Fibroblast of upper back skin (primary cell): ENCODE measurements at places on chromosomes 4 and X.

DNA sequence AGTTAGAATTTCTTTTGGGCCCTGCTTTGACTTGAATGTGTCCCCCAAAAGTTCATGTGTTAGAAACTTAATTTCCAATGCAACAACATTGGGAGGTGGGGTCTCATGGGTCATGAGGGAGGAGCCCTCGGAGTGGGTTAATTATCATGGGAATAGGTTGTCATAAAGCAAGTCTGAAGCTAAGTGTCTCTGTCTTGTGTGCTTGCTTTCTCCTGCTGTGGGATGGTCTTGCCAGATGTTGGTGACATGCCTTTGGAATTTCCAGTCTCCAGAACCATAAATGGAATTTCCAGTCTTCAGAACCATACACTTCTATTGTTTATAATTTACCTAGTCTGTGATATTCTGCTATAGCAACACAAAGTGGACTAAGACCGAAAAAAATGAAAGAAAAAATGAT lies 71.6 kb downstream of the RASL11B start:
- no peak for DNase-seq

- DNase-seq: no peak
Observed at GRCh38 chrX:118047446-118048186, 69.0 kb downstream of the KLHL13 start.

GRCh38 chr4:149370785-149371420 lies 444.7 kb downstream of the IQCM start:
- DNase-seq: peak; percentile 63

GRCh38 chr4:128924951-128925350 lies 115.5 kb downstream of the JADE1 start:
- DNase-seq: peak; percentile 4

DNA sequence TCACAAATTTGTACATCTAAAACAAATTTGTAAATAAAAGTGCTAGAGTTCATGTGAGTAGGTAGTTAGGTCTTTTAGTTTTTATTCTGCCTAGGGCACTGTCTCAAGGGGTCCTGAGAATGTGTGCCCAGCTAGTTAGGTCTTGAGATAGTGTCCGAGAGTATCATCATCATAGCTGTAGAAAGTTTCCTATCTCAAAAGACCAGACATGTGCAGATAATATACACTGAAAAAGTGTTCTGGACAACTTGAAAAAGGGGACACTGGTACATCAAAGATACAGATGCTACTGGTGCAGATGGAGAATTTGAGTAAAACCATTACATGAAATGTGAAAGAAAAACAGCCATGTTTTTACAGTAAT lies 1.8 kb upstream of the ZCCHC4 start:
- DNase-seq: no peak

- DNase-seq: no peak
Observed at GRCh38 chr4:114729068-114729738, 130.6 kb downstream of the UGT8 start.

DNA sequence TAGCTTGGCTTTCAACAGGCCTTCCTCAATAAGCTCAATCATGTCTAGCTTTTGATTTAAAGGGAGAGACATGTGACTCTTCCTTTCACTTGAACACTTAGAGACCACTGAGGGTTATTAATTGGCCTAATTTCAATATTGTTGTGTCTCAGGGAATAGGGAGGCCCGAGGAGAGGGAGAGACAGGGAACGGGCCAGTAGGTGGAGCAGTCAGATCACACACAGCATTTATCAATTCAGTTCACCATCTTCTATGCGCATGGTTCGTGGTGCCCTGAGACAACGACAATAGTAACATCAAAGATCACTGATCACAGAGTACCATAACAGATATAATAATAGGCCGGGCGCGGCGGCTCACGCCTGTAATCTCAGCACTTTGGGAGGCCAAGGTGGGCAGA lies 17.8 kb downstream of the ZNF81 start:
- DNase-seq: peak; percentile 22

- peak; percentile 75 for DNase-seq
Observed at GRCh38 chr4:73662709-73663546, 42.7 kb upstream of the RASSF6 start.

GRCh38 chrX:10797466-10797865 lies 177.1 kb upstream of the MID1 start:
- DNase-seq: no peak

DNA sequence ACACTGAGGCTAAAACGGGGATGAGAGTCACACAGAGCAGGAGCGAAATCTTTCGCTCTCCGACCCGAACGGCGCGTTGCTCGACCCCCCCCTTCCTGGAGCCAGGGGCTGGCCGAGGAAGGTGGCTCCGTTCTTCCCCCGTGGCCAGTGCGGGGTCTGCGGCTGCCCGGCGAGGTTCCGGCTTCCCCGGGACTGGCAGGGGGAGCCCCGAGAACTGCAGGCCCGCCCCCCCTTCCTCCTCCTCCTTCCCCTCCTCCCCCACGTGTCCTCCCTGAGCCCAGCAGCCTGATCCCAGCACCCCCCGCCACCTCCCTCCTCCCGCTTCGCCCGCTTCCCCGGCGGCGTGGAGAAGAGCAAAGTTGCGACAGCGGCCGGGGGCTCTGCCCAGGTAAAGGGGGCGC lies 2.4 kb upstream of the BCORL1 start:
- DNase-seq: no peak

DNA sequence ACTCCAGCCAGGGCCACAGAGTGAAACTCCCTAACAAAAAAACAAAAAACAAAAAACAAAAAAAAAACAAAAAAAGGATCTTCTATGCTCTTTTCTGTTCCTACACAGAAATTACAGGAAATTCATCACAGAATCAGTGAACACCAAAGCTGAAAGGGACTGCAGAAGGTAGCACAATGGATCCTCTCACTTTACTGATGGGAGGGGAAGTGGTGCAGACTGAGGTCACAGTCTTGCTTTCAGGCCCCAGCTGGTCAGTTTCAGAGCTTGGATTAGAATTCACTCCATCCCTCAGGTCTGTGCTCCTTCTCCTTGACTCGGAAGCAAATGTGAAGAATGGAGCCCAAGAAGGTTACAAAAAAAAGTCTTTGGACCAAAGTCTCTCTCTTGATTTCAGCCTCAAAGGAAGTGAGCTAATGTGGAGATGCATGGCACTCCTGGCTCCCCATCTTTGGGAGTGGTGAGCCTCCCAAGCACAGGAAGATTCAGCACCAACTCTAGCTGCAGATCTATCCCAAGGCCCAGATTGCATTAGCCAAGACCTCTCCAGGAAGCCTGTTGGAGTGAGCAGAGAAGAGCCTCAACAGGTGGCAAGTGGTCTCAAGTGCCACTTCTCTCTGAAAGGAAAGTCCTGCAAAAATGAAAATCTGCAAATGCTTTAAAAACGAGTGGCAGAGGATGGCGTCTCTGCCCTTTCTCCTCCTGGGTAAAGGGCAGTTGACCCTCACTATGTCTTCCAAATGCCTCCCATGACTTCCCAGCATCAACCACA lies 176.0 kb downstream of the MAML3 start:
- DNase-seq: no peak

DNA sequence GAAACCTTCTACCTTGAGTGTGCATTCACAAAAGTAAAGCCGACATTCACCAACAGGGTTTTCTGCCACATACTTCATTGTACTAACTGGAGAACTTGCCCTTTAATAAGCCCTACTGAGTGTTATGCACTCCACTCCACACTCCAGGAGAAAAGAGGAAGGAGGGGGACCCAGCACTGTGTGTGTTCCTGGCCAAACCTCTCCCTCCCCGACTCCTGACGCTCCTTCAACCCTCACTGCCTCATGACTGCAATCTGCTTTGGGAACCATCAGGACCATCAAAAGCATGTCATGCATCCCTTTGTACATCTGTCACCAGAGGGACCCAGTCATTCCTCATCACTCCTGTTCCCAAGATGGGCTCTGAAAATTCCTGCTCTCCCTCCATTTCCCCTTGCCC lies 143.7 kb downstream of the RASL11B start:
- DNase-seq: no peak

DNA sequence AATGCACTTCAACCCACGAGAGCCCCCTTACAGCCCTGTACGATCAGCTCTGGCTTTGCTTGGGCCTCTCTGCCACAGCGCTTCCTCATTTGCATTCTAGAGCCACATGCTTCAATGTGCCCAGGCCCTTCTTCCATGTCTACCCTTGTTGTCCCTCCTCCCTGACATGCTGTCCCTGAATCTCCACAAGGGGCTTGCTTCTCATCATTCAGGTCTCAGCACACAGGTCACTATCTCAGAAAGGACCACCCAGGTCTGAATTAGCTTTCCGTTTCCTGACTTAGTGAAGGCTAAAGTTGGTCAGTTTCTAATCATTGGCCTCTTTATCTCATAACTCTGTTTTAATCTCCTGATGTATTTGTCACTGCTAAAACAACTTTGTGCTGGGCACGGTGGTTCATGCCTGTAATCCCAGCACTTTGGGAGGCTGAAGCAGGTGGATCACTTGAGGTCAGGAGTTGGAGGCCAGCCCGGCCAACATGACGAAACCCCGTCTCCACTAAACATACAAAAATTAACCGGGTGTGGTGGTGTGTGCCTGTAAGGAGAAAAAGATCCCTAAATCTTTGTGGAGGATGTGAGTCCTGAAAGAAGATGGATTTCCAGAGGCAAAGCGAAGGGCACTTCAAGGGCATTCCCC lies 17.9 kb upstream of the SLC34A2 start:
- no peak for DNase-seq

DNA sequence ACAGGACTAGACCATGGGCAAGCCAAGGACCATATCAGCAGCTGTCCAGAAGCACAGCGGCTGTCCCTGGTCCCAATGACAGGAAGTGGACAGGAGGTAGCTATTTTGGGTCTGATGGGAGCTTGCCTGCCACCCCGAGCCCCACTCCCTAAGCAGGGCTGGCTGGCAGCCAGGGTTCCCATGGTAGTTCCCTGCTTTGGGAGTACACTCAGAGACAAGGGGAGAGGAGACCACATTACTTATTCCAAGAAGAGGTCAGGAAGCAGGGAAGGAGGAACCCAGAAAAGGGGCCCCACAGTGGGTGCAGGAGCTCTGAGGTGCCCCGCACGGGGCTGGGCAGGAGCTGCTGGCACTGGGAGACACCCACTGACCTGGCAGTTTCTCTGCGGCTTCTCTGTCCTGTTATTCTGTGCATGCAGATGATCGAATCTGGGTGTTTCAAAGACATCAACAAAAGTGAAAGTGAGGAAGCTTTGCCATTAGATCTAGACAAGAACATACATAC lies 36.3 kb downstream of the HTT-AS start:
- no peak for DNase-seq

- DNase-seq: peak; percentile 20
Observed at GRCh38 chrX:106170318-106170717, 2.2 kb downstream of the PWWP3B start.

- no peak for DNase-seq
Observed at GRCh38 chr4:114265342-114265741, 285.9 kb upstream of the ARSJ start.

- DNase-seq: peak; percentile 17
Observed at GRCh38 chr4:152860046-152860445, 76.1 kb upstream of the FHDC1 start.

- no peak for DNase-seq
Observed at GRCh38 chr4:187183826-187184225, 460.2 kb upstream of the FAT1 start.

- no peak for DNase-seq
Observed at GRCh38 chrX:50115973-50116372, 84.8 kb downstream of the AKAP4 start.

DNA sequence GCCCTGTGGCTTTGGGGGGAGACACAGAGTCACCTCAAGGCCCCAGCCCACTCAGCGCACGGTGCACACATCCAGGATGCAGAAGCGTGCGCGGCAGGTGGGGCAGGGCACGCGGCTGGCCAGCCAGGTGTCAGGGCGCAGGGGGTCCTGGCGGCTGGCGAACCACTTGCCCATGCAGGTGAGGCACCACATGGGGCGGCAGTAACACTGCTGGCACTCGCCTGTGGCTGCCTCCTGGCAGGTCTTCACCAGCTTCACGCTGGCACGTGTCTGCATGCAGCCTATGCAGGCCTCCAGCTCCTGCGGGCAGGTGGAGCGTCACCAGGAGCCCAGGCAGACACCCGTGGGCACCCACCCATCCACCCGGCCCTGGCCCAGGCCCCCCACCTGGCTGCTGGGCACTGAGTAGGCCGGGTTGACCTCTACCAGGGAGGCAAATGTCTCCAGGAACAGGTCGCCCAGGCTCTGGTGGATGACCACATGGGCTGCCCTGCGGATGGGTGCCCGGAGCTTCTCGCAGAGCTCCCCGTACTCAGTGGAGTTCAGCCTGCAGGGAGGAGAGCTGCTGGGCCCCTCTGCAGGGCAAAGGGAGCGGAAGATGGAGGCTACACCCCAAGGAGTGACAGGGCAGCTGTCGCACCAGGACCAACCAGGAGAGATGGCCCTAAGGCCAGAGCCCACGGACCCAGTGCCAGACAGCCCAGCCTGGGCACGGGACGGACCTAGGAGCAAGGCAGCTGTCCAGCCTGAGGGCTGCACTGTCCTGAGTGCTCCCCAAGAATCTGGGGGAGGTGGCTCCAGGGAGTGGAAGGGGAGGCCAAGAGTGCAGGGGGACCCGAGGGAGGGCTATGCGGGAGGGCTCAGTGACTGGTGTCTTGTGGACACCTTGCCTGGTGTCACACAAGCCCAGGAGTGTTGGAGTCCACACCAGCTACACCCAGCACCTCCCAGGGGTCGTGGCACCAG lies 3.7 kb downstream of the TMEM129 start:
- no peak for DNase-seq

DNA sequence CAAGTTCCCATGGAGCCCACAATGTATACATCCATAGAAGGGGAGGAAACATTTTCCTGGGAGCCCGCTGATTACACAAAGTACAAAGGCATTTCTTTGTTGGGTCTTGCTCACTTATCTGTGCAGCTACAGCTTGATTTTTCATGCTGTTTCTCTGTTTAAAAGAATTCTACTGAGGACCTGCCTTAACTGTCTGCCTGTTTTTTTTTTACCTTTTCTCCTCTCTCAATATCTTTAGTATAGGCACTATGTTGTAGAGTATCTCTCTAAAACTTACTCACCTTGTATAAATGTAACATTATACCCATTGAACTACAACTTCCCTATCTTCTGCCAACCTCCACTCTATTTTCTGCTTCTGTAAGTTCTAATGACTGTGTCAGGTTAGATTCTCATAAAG lies 494.6 kb upstream of the EPHA5 start:
- DNase-seq: no peak

DNA sequence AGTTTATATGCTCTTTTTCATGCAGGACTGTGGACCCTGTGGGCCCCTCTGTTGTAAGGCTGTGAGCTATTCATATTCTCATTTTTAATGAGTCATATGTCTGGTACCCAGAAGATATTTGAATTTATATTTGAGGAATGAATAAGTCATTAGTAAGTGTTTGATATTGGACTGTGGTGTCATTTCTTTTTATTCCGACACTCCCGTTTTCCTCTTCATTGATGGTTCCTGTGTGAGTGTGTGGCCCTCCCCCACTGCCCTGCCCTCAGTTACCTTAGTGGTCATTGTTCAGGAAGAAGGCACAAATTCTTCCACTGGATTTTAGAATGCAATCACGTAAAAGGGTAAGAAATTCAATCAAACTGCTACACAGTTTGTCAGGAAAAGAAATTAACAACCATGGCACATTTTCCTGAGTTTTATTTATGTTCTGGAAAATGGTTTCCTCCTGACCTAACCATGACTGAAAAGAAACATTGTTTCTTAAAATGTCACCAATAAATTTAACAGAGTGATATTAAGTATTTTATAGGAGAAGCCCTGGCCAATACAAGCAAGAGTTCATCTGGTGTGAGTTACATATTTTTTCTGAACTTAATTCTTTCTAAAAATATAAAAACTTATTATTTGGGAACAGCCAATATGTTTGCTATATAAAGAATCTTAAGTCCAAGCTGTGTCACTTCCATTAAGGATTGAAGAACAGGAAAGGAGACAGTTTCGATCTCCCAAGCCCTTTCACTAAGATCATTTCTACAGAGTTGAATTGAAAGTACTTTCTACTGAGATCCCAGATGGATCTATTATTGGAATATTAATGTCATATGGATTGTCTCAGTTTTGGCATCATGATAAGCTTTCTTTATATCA lies 370.5 kb upstream of the ANXA10 start:
- DNase-seq: peak; percentile 51
